Heart left ventricle (tissue), 16 donors: ENCODE measurements at places on chromosomes 7 and 10. TPM values are rescaled to one million over a fixed set of nuclear protein-coding genes. Genes with fewer than 3 reads are reported as not detected.

PPP3CB gene
- total RNA-seq, result 46.6 TPM

GRCh38 chr7:138625084-138625848 lies 75.9 kb downstream of the SVOPL start:
- H3K27ac ChIP-seq, result no peak overlapping the region
- H3K4me3 ChIP-seq, result no peak overlapping the region
- no peaks in the 10 kb centered on the region for H3K36me3 ChIP-seq
- H3K4me1 ChIP-seq, result no peaks in the 10 kb centered on the region
- no peak for DNase-seq

UROS gene
- total RNA-seq, result 81.4 TPM

- no peak for DNase-seq
- no peak overlapping the region for H3K4me3 ChIP-seq
- H3K27me3 ChIP-seq, result no peaks in the 10 kb centered on the region
- no peaks in the 10 kb centered on the region for H3K4me1 ChIP-seq
- H3K27ac ChIP-seq, result no peak overlapping the region
- H3K36me3 ChIP-seq, result no peaks in the 10 kb centered on the region
Observed at GRCh38 chr7:1839701-1840100, 169.6 kb downstream of the ELFN1 start.

DNA sequence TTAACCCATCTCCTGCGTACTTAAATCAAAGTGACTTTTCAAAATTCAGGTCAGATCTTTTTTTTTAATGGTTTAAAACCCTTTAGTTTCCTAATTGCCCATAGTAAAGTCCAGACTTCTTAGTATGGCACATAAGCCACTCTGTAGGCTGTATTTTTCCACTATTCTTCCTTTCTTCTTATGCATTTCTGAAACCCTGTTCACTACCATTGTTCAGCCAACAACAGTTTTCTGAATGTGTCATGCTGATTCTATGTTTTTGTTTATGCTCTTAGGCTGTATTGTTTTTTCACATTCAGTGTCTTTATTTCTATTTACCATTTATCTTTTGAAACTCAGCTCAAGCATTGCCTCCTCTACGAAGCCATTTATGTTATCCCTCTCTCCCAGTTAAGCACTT lies 26.7 kb downstream of the CCSER2 start:
- peaks cover 51% of the 10 kb centered on the region for H3K4me1 ChIP-seq
- DNase-seq, result no peak
- H3K4me3 ChIP-seq, result no peak overlapping the region
- H3K27me3 ChIP-seq, result no peaks in the 10 kb centered on the region
- no peaks in the 10 kb centered on the region for H3K36me3 ChIP-seq
- H3K27ac ChIP-seq, result no peak overlapping the region

DNA sequence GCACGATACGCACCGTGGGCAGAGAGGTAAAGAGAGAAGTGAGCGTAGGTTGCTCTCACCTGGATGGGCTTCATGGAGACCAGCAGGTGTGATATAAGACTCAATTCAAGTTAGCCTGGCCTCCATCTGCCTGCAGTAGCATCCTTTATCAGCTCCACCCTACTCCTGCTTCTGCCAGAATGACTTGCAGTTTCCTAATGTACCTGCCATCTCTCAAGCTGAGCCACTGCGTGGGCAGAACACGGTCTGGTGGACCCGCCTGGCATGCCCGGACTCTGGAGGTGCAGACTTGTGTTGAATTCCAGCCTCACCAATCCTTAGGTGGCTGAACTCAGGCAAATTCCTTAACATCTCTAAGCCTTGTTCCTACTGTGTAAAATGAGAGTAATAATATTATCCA lies 64.3 kb downstream of the STEAP1B start:
- peaks cover 4% of the 10 kb centered on the region for H3K4me1 ChIP-seq
- no peak overlapping the region for H3K27ac ChIP-seq
- no peaks in the 10 kb centered on the region for H3K27me3 ChIP-seq
- DNase-seq, result no peak
- H3K4me3 ChIP-seq, result no peak overlapping the region

WIPF3 gene
- total RNA-seq, result 4.7 TPM

GRCh38 chr7:78420001-78420400 lies 621.4 kb downstream of the PHTF2 start:
- no peaks in the 10 kb centered on the region for H3K27me3 ChIP-seq
- no peak for DNase-seq
- no peaks in the 10 kb centered on the region for H3K36me3 ChIP-seq
- no peak overlapping the region for H3K4me3 ChIP-seq
- H3K4me1 ChIP-seq, result no peaks in the 10 kb centered on the region

GRCh38 chr10:2464483-2464882 lies 602.9 kb upstream of the PFKP start:
- H3K36me3 ChIP-seq, result no peaks in the 10 kb centered on the region
- H3K27me3 ChIP-seq, result no peaks in the 10 kb centered on the region
- H3K4me1 ChIP-seq, result no peaks in the 10 kb centered on the region
- no peak for DNase-seq
- H3K27ac ChIP-seq, result no peak overlapping the region
- H3K4me3 ChIP-seq, result no peak overlapping the region

DNA sequence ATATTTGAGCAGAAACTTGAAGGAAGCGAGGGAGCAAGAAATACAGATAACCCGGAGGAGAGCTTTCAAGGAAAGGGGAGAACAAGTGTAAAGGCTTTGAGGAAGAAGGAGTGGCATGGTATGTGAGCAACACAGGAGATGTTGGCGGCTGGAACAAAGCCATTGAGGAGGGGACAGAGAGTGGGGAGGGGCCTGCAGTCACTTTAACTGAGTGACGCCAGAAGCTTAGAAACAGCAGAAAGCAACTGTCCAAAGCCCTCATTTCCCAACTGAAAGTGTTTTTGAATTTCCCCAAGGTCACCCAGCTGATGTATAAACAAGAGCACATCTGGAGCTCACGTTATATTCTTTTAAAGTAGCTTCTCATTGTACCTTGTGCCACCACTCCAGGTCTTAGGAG lies 19.1 kb downstream of the AUTS2 start:
- no peak overlapping the region for H3K4me3 ChIP-seq
- H3K4me1 ChIP-seq, result peaks cover 4% of the 10 kb centered on the region
- H3K27ac ChIP-seq, result no peak overlapping the region
- DNase-seq, result no peak
- no peaks in the 10 kb centered on the region for H3K36me3 ChIP-seq
- H3K27me3 ChIP-seq, result peaks cover 4% of the 10 kb centered on the region

- no peak overlapping the region for H3K27ac ChIP-seq
- H3K4me3 ChIP-seq, result no peak overlapping the region
- no peaks in the 10 kb centered on the region for H3K27me3 ChIP-seq
- no peaks in the 10 kb centered on the region for H3K36me3 ChIP-seq
- H3K4me1 ChIP-seq, result no peaks in the 10 kb centered on the region
Observed at GRCh38 chr7:114901771-114902170, 20.1 kb upstream of the MDFIC start.

GRCh38 chr10:69864321-69864720 lies 62.6 kb downstream of the COL13A1 start:
- H3K27me3 ChIP-seq, result no peaks in the 10 kb centered on the region
- no peak overlapping the region for H3K4me3 ChIP-seq
- no peak overlapping the region for H3K27ac ChIP-seq
- peaks cover 28% of the 10 kb centered on the region for H3K4me1 ChIP-seq

IFIT3 gene
- total RNA-seq, result 9.0 TPM

SCD gene
- 216 TPM for total RNA-seq

DNA sequence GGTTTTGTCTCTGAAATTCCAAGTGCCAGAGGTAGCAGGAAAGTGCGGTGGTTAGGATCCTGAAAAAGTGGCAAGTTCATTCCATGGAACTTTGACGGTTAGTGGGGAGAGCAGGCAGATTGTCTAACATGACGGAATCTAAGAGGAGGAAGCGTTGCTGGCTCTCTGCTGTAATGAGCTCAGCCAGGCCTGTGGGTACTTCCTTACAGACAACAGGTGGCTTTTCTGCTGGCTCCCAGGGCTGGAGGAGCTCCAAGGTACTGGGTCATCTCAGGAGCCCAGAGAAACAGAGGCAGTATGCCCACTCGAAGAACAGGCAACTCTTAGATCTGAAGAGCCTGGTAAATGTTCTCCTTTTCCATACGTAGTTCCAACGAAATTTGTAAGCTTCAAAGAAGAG lies 3.1 kb upstream of the AIFM2 start:
- H3K27ac ChIP-seq, result no peak overlapping the region
- peaks cover 4% of the 10 kb centered on the region for H3K36me3 ChIP-seq
- no peaks in the 10 kb centered on the region for H3K27me3 ChIP-seq
- peaks cover 21% of the 10 kb centered on the region for H3K4me1 ChIP-seq

RELN gene
- 3.5 TPM for total RNA-seq

CPA2 gene
- total RNA-seq, result 0.76 TPM

- no peak overlapping the region for H3K27ac ChIP-seq
- DNase-seq, result no peak
- no peaks in the 10 kb centered on the region for H3K36me3 ChIP-seq
- no peaks in the 10 kb centered on the region for H3K4me1 ChIP-seq
- H3K27me3 ChIP-seq, result no peaks in the 10 kb centered on the region
- no peak overlapping the region for H3K4me3 ChIP-seq
Observed at GRCh38 chr7:127089146-127089545, 163.6 kb downstream of the GRM8 start.

DNA sequence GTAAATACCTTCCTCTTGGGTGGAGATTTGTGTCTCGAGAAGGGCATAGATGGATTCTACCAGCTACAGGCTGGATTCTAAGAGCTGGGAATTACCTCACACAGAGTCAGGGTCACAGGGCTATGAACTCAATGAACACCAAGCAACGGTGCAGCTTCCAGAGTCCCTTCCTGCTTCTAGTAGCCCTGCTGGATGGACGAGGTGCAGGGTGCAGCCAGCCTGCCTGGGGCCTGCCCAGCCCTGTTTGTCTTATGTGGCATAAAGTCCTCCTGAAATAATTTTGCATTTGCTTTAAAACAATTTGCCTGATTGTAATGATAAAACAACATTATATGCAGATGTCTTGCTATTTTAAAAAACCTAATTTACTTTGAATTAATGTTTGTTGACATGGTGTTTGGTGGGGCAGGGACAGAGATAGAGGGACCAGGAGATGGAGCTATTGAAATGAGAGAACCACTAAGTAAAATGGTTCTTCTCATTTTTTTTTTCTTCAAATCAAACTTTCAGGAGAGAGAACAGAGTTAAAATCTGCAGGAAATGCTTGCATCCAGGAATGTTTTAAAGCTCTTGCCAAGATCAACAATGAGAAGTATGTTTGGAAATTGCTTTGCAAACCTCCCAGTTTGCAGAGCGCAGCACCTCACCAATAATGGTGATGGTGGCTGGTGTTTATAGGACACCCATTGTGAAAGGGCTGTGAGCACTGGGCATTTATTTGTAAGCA lies 305.4 kb upstream of the PODXL start:
- H3K36me3 ChIP-seq, result no peaks in the 10 kb centered on the region
- no peak for DNase-seq
- no peak overlapping the region for H3K4me3 ChIP-seq

ADAM8 gene
- 2.6 TPM for total RNA-seq
